ENCODE measurements at places on chromosomes 5 and 9.
A peak's percentile ranks its signal among the peaks of the same experiment; 100 is the strongest.

DNA sequence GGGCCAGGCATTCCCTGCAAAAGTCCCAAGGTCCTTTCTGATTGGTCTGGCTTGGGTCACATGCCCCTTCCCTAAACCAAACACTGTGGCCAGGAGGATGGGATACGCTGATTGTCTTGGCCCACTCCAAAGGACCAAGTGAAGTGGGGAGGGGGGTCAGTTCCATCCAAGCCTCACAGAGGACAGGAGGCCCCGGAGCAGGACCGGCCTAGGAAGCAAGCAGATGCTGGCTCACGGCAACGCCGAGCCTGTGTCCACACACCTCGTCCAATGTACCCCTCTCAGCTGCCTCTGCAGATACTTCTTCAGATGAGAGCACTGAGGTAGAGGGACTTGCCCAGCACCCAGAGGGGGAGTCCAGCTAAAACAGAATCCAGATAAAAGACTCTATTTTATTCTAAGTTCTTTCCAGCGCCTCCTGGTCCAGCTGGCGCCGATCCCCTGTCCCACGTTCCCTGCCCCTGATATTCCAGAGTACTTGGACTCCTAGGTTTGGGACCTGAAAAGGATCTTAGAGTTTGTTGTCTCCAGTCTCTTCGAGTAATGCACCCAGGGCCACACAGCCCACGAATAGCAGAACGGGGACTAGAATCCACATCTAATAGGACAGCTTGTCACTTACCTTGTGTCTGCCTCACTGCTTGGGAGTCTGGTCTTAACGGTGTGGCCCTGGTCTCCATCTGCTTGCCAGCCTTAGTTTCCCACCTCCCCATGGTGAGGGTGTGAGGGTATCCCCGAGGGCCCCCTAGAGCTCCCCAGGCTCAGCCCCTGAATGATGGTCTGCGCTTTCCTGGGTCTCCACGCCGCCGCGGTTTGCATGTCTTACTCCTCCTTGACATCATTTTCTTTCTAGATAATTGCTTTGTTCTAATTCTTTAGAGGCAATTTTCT, 72.4 kb upstream of the UNC5A start:
- DNase-seq: no peak

DNA sequence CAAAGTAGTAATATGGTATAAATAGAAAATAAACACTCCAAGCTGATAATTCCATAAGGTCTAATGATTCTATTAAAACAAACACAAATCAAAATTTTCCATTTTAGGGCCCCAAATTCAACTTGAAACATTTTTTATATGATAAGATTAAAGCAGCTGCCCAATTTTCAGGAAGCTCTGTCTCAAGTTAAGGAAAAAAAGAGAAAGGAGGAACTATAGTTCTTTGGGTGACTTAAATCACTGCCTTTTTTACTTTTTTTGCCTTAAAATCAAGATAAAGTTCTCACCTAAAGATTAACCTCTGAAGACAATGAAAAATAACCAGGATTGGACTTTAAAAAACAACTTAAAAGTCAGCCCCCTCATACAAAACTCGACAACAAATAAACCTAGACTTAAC, 76.0 kb upstream of the IFNE start:
- no peak for DNase-seq

- DNase-seq: no peak
Observed at GRCh38 chr5:51487952-51488351, 104.7 kb downstream of the ISL1 start.

DNA sequence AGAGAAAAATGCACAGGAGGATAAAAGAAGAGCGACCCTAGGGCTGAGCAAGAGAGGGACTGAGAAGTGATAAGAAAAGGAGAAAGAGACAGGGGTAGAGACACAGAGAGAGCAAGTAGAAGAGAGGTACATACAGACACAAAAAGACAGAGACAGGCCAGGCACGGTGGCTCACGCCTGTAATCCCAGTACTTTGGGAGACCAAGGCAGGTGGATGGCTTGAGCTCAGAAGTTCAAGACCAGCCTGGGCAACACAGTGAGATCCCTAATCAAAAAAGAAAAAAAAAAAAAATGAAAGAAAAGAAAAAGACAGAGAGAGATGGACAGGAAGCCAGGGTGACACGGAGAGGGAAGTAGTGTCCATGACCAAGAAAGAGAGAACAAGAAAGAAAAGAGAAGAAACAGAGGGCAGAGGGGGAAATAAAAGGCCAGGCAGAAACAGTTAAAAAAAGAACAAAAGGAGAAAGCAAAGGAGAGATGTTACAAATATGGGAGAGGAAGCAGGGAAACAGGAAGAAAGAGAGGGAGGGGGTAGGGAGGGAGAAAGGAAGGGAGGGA, 209.4 kb upstream of the TRIM32 start:
- DNase-seq: no peak

DNA sequence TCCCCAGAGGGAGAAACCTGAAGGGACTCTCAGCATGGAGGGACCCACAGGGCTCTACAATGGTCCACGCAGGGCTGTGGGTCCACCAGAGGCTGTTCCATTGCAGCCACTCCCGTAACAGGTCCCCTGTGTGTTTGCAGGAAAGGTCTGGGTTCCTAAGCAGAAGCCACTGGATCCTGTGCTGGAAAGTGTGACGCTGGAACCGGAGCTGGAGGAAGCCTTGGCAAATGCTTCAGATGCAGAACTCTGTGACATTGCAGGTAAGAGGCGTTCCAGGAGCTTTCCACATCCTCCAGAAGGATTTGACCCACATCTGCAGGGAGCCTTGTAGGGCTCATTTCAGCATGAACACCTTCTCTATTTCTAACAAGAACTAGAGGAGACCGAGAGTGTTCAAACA, 51.7 kb downstream of the TMOD1 start:
- DNase-seq: no peak

- no peak for DNase-seq
Observed at GRCh38 chr9:12681620-12682019, 11.6 kb upstream of the TYRP1 start.

DNA sequence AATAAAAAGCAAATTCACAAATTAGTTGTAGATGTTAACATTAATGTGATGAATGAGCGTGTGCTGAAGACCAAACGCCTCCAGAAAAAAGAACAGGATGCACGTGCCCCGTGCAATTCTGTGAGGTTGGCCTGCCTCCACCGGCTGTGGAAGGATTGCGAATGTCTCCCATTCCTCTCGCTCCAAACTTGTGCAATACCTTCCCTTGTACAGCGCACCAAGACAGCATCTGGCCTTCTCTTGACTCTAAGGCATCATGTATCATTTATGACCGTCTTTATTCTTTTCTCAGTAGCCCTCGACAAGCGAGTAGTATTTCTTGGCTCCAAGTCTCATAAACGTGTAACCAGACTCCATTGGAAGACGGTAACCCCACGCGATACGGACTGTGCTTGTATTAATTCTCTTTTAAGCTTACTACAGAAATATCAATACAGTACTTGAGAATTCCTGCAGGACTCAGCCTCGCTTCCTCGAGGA, 1.5 kb upstream of the TESK1 start:
- DNase-seq: peak; percentile 20

- DNase-seq: no peak
Observed at GRCh38 chr5:80867233-80867632, 92.9 kb upstream of the RASGRF2 start.

DNA sequence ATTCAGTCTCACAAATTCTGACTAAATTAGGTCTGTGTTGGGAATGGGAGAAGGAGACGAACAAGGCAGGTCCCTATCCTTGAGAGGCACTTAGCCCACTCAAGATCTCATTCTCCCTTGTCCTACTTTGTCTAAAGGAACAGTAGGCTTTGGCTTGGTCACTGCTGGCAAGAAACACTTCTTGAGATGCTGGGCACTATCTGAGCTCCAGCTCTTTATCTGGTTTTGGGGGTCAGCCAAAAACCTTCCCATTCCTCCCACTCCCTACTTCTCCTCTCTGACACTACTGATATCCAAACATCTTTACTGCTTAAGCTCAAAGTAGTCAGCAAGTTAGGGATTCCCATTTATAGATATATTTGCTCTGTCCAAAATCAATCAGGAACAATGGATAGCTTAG, 155.2 kb downstream of the MAPKAP1 start:
- DNase-seq: no peak

DNA sequence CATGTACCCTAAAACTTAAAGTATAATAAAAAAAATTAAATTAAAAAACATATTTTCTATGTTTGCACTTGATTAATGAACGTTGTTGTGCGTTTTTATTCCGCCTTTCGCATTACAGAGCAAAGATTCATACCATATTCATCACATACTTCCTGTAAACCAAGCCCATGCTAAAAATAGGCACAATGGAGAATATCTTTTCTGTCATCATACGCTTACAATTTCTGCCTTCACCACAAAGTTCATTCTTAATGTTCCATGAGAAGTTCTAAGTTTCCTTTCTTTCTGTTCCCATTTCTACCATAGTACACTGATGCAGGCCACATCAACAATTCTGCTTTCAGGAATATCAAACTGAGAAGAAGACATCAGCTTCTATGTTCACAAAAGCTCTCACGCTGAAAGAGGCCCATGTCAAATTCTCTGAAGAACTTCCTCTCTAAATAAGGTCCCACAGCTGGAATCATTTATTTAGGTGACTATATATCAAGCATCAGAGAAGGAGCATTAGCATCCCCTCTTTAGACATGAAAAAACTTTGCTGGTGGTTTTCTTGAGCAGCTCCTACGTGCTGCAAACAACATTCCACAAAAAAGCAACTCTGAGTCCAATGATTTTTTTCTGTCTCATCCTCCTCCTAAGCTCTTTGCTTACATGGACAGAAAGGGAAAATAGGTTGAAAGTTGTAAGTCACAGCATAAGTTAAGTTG, 456.4 kb downstream of the CDH10 start:
- no peak for DNase-seq

- no peak for DNase-seq
Observed at GRCh38 chr5:169838688-169839087, 141.6 kb downstream of the INSYN2B start.

DNA sequence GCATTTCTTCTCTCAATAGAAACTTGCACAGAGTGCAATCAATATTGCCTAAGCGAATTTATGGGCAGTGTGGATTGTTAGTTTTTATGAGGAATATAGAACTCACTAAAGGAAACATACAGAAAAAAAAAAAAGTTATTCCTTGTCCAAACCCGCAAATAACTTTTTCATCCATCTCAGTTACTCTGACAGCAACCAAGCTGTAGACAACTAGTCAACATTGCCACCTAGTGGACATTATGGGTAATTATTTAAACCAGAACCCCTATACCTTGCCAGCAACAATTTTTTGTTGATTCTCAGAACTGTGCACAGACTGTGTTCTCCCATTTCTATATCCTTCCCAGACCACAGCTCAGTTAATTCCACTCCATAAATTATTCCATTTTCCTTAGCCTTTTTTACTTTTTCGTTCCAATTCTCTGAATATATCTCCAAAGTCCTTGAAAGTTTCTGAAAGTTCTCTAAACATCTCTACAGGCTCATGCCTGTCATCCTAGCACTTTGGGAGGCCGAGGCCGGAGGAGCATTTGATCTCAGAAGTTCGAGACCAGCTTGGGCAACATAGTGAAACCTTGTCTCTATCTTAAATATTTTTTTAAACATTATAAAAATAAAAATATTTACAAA, 2.6 kb upstream of the AFAP1L1 start:
- peak; percentile 60 for DNase-seq

DNA sequence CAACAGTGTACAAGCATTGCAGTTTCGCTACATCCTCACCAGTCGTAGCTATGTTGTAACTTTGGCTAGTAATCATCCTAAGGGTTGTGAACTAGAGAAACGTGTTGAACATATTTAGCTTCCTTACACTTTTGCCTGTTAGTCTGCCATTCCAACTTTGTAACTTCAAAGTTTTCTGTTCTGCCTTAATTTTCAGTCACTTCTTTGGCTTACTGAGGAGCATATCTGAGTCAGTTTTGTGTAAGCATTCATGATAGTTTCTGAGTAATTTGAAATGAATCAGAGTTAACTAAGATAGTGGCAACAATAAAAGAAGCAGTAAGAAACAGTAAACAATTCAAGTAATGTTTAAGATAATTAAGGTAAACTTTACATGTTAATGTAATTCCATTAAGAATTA, 58.9 kb upstream of the MCCC2 start:
- no peak for DNase-seq

- DNase-seq: no peak
Observed at GRCh38 chr5:149310947-149311658, 34.2 kb upstream of the GRPEL2 start.

DNA sequence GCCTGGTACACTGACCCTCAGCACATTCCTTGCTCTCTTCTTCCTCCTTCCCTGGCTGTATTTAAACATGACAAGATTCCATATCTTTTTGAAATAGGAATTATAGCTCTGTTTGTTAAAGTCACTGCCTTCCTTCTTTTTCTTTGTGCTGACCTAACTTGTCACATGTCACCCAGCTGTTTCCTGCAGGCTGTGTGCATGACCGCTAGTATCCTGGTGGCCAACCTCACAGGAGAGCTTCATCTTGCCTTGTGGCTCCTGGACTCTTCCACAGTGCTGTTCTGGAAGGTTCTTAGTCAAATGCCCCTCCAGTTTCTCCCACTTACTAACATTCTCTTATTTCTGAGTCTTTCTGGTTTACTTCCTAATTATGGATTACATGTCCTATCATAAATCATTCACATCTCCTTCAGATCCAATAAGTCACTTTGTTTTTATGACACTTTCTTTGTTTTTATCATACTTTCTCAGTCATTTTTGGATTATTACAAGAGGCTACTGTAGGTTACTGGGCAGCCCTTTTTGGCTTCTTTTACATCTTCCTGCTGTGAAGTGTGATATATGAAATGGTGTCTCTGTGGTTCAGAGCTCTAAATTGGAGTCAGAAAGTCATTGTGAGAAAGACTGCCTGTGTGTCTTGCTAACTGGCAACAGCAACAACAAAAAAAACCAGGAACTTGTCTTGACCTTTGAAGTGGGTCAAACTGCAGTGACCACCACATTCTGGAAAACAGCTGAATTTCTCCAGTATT, 463.6 kb upstream of the DAP start:
- DNase-seq: no peak

GRCh38 chr9:107227774-107228173, 55.3 kb upstream of the RAD23B start:
- no peak for DNase-seq

- DNase-seq: no peak
Observed at GRCh38 chr5:79850941-79851340, 140.1 kb downstream of the MTX3 start.

- no peak for DNase-seq
Observed at GRCh38 chr5:177141496-177141895, 7.9 kb downstream of the NSD1 start.

DNA sequence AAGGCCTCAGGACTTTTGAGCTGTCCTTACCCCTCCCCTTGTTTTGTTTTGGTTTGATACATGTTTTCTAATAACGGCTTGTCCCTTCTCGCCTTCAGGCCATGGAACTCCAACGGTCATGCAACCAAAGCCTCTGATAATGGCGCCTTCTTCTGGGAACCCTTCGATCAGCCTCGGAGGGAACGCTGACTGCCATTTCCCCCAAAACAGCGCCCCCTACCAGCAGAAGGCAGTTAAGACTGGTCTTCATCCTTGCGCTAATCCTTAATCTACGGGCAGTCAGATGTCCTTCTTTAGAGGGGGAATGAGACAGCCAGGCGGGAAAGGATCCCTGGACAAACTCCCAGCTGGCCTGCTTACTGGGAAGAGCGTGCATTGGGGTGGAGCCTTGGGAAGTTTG, 276.6 kb downstream of the ICE1 start:
- peak; percentile 21 for DNase-seq

Measured in HEK293T (cell line).